NCI-H446 treated with DMSO at 0.1 percent for 48 hours (cell line): ENCODE measurements at places on chromosomes 2 and 18.

DNA sequence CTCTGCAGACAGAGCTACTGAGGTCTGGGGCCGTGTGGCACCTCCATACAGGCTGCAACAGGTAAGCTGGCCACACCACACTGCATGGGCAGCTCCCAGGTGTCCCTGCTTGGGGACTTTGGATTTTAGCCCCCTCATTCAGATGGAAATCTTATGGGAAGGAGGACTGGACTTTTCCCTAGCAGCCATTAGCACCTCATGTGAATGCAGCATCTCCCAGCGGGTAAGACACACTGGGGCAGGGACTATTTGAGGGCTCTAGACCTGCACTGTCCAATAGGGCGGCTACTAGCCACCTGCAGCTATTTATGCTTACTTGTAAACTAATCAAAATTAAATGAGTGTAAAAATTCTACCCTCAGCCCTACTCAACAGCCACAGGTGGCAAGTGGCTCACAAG is 34.2 kb upstream of the GLI2 start:
- no peak for DNase-seq

GRCh38 chr18:27843783-27844777 is 332.9 kb downstream of the CDH2 start:
- DNase-seq = no peak

DNA sequence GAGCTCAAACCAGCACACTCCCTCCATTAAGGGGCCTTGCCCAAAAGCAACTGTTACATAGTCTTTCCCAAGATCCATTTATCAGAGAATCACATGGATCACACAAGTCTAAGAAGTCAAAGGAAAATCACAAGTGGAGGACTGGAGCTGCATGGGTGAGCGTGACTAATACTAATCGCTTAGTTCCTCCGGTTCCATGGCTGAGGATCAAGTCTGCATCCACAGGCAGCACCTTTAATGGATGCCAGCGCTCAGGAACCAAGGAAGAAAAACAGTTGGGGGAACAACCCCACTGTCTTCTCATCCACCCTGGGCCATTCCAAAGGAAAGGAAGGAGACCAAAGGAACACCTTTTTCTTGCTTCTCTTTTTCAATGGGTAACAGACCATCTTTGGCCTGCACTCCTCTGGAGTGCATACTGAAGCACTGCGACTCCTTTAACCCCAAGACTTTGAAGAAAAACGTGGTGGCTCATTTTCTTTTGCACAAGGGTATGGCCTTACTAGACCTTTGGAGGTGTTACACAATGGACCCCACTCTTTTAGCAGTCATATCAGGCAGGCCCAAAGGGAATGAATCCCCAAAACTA is 9.2 kb upstream of the WDR33 start:
- no peak for DNase-seq

GRCh38 chr2:188238386-188238785 is 53.3 kb upstream of the GULP1 start:
- no peak for DNase-seq

DNA sequence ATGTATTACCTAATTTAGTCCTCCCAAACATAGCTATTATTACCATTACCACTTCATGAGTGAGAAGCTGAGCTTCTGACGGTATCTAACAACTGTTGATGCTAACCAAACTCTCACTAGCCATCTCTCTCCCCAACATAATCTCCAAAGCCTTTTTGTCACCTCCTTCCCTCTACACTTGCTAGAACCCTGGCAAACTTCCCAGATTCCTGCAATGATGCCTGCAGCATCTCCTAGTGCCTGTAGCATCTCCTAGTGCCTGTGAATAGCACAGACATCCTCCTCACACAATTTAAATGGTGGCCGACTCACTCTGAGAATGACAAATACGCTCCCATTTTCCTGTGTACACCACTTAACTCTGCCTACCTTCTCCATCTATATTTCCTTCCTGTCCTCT is 126.7 kb downstream of the STK39 start:
- no peak for DNase-seq

GRCh38 chr2:109371481-109372170 is 242.1 kb downstream of the SEPTIN10 start:
- DNase-seq = no peak

- no peak for DNase-seq
Observed at GRCh38 chr2:95392730-95393455, 9.6 kb upstream of the FAHD2A start.

GRCh38 chr2:112273349-112273748 is 2.0 kb upstream of the ZC3H6 start:
- DNase-seq = no peak

- no peak for DNase-seq
Observed at GRCh38 chr2:214593727-214594126, 182.9 kb downstream of the VWC2L start.

DNA sequence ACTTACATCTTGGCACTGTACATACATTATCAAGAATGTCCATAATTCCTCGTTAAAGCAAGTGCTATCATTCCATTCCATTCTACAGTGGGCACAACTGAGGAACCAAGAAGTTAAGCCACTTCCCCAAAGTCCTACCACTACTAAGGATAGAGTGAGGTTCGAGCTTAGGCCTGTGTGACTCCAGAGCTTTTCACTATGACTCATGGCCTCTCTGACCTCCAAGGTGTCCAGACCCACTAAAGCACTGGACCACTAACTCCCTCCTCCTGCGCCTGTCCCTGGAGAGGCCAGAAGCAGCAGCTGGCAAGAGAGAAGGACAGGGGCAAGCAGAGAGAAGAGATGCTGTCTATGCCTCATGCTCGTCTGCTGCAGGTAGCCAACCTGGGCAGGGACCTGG is 117.0 kb downstream of the ZBTB7C start:
- no peak for DNase-seq

- DNase-seq = no peak
Observed at GRCh38 chr18:10285283-10285640, 169.2 kb upstream of the APCDD1 start.

- DNase-seq = no peak
Observed at GRCh38 chr2:173407176-173407575, 52.5 kb downstream of the CDCA7 start.

DNA sequence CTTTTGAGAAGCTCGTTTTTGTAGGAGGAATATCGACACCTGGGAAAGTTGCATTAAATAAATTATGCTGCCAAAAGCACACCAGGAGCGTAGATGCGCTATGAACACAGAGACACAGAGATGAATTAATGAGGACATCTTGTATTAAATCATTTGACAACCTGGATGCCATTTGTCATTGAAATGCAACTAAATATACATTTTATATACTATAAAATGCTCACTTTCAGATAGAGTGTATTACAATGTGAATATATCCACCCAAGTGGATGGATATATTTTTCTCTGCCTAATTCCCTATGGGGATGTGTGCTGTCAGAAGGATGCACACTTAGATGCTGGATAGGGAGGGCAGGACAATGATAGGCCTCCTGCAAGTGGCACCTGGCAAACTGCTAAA is 426.2 kb downstream of the RIT2 start:
- DNase-seq = no peak

DNA sequence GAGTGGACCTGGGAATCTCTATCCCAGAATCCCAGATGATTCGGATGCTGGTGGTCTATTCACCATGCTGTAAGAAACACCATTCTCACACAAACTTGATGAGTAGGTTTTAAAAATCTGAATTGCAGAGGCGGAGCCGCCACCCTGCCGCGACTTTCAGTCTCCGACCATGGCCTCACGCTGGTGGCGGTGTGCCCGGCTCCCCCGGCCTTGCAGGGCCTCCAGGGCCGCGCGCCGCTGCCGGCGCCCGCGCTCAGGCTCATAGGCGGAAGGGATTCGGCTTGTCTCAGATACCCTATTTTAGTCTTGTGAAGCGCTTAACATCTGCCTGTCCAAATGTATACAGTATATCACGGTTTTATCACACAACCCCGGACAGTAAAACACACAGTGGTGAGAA is 2.6 kb upstream of the PPM1B start:
- DNase-seq = no peak

GRCh38 chr2:111049792-111050640 is 70.7 kb upstream of the BCL2L11 start:
- no peak for DNase-seq

GRCh38 chr2:152506843-152507242 is 171.9 kb downstream of the FMNL2 start:
- DNase-seq = no peak

DNA sequence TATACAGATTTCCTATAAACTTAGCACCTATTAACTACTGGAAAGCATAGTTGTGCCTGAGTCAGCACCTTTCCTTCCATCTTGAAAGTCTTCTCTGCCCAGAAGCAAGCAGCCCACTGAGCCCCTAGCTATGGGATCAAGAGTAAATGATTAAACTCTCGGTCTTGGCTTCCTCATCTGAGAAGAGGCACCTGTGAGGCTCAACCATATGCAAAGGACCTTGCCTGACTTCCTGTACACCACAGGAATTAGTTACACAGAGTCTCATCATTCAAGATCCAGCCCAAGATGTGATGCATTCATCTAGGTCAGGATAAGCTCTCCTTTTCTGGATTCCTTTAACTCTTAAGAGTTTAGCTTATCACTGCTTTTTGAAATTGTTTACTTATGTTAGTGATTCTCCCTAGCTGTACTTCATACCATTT is 96.0 kb downstream of the CDH2 start:
- no peak for DNase-seq

- no peak for DNase-seq
Observed at GRCh38 chr2:11582612-11582861, 48.7 kb downstream of the GREB1 start.

GRCh38 chr2:84022810-84023431 is 436.2 kb downstream of the SUCLG1 start:
- DNase-seq = peak; percentile 18

DNA sequence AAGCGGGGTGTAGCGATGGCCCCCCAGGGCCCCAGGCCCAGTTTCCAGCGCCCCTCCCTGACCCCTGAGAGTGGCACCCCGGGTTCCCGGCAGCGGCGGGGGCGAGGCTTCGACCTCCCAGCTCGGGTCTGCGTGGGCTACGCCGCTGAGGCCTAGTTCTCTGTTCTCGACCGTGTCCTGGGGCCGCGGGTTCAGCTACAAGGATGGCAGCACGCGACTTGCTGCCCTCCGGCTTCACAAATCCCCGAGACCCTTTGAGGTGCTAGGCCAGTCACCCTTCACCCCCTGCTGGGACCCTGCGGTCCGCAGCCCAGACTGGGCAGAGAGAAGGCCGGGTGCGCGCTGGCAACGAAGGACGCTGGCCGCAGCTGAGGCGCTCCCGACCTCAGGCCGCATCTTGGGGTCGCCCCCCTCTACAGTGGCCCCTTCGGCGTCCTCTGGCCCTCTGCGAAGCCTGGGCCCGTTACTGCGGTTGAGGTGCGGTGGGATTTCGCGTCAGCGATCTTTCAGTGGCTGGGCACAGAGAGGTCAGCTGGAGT is 1.2 kb downstream of the OTX1 start:
- DNase-seq = no peak

DNA sequence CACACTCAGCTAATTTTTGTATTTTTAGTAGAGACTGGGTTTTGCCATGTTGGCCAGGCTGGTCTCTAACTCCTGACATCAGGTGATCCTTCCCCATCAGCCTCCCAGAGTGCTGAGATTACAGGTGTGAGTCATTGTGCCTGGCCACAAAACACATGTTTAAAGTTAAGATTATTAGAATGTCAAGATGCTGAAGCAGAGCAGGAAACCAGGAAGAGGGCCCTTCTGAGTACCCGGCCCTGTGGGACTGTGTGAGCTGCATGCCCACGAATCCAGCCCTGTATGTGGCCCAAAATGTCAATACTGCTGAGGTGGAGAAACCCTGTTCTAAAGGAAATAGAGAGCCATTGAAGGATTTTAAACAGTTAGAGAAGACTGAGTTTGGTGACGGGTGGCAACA is 31.0 kb upstream of the REV1 start:
- DNase-seq = no peak

GRCh38 chr18:3910512-3910911 is 460.5 kb downstream of the TGIF1 start:
- peak; percentile 46 for DNase-seq

DNA sequence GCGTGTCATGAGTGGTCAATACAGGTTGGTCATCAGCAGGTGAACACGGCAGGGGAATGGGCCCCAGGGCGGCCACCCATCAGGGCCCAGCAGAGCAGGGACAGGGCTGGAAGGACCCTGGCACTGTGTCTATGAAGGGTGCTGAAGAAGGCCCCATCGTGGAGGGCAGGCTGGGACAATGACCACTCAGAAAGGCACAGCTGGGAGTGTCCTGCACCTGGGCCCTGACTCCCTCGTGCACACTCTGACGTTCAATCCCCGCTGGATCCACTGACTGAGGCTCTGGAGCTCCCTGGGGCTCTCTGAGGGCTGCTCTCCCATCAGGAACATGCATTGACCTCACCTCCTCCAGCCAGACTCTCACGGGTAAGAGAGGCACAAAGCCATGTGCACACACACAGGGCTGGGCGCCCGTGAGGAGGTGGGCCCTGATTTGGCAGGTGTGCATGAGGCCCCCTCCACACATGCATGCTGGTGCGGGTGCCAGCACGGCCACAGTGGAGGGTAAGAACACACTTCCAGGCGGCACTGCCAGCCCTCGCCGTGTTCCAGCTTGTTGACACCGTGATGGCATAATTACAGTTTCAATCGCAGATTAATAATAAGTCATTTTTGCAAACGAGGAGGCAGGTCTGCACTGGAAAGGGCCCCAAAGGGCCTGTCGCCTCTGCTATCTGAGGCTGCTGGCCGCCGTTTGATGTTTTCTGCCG is 58.5 kb downstream of the SMAD7 start:
- no peak for DNase-seq

GRCh38 chr2:233556881-233557736 is 9.5 kb downstream of the USP40 start:
- DNase-seq = no peak

- peak; percentile 48 for DNase-seq
Observed at GRCh38 chr2:20291106-20291564, 59.5 kb downstream of the PUM2 start.

- DNase-seq = no peak
Observed at GRCh38 chr2:48200620-48201293, 294.5 kb upstream of the FBXO11 start.

DNA sequence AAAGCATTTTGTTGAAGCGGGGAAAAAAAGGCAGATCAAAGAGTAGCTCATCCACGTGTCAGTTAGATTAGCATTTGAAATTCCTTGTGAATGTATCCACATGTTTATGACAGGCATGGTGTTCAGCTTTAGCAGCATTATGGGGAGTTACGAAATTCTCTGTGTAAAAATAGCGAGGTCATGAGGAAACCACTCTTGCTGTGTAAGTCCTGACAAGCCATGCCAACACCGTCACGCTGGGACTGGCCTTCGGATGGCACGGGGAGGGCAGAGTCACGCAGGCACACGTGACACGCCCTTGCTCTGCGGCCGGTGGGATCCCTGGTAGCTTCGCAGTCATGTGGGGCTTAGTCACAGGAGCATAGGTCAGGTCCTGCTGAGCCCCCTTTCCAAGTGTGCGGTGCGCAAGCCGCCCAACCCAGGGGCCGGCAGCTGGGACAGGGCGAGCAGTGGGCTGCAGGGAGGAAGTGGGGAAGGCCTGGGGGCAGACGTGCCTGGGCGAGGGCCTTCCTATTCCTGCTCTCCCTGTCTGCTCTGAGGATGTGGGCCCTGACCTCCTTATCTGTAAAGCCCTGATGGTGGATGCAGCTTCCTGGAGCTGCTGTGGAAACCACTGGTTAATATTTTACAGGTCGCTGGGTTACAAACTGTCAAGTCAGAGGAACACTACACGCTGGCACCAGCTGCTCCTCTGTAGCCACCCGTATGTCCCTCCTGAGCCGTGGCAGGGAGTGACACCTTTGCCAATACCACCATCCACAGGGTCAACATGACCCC is 18.0 kb downstream of the MBP start:
- no peak for DNase-seq
